ENCODE measurements at places on chromosomes 12 and 14.

DNA sequence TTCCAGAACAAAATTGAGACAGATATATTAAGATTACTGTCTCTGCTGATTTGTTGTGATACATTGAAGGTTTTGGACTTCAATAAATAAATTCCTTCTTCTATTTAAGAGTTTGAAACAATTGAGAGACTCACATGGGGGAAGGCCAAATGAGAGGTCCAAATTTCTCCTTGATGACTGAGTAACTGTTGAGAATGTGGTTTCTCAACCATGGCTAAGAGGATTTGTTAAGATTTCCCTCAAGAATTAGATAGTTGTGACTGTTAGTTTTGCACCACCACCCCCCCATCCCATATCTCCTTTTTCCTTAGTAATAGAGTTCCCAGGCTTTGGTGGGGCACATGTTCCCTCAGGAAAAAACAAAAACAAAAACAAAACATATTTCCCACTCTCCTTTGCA lies 47.7 kb upstream of the IGF1 start:
- DNase-seq, result no peak

DNA sequence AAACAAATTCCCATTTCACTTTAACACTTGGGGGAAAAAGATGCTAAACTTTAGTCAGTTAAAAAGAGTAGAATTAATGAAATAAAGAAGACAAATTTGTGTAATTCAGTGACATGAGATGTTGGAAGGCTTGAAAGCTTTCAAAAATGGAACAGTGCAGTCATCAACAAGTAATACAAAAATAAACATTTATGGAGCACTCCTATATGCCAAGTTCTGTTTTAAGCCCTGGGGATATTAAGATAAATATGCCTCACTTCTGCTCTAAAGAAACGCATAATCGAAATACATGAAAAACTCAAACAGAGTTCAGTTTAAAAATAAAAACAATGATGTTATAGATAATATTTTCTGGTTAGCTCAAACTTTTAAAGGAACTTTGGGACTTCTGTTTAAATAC lies 93.0 kb downstream of the KCNH5 start:
- DNase-seq, result no peak

DNA sequence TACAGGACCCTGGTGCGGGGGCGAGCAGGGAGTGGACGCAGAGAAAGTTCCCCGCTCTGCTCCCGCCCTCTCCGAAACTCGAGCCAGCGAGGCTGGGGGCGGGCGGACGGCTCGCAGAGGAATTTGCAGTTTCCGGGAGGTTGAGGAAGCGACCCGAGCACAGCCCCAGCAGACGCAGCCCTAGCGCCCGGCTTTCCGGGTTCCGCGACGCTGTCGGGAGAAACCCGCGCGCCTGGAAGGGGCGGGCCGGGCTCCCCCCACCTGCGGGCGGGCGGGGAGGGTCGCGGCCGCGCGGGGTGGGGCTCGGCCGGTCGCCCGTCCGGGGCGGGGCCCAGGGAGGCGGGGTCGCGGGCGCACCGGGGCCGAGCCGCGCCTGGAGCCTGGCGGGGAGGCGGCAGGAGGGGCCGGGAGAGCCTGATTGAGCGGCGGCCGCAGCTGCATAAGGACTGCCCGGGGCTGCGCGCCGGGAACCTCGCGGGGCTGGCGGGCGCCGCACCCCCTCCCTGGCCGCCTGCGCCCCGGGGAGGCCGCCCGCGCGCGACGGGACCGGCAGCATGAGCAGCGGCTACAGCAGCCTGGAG lies at the start of gene RASSF3:
RASSF3 (plus strand) TSS at position 417 of the 581 bp plus-strand sequence; CDS start at position 555, 138 bp downstream.
- DNase-seq, result peak; percentile 89

DNA sequence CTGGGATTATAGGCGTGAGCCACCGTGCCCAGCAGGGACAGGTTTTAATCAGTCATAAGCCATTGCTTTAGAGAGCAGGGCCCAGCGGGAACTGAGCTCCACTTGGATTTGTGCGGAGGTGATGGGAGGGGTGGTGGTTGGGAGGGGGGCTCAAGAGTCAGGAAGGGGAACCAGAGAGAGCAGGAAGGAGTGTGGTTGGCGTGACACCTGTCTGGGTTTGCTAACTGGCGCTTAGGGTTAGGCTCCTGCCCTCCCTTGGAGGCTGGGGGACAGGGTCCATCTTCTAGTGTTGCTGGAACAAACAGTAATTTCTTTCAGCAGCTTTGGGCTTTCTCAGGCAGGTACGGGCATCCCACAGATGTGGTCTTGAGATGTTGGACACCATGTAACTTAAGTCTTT lies 7.5 kb upstream of the ALDH2 start:
- DNase-seq, result no peak

DNA sequence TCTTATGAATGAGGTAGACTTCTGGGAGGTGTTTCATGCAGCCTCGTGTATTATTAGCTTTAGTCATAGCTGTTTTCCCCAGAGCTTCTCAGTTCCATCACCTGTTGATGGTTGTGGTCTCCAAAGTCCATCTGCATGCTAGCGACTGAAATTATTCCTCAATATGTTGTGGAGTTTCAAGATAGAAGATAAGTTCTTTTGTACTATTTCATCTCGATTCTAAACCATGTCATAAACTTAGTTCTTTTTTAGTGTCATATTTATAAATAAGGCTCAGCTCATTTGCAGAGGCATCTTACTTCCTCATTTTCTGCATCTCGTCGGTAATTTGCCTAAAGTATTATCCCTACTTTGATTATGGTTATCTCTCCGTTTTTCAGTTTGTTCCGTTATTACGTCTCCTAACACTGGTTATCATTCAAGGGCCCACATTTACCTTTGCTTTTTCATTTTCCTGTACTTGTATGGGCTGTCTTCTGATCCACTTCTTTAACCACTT lies 119.1 kb downstream of the ITPR2 start:
- DNase-seq, result no peak

- no peak for DNase-seq
Measured at GRCh38 chr12:111260732-111261131, 108.2 kb downstream of the PHETA1 start.

DNA sequence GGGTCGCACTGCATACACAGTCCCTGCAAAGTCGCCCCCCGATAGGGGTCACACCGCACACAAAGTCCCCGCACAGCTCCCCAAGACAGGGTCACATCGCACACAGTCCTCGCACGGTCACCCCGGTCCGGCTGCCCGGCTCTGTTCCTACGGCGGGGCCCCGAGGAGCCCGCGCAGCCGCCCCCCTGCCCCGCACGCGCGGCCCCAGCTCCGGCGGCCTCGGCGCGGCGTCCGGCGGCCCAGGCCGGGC lies 300 bp downstream of the SSH1 start:
- DNase-seq, result no peak

- DNase-seq, result no peak
Measured at GRCh38 chr14:30277268-30277667, 281.7 kb upstream of the G2E3 start.

- no peak for DNase-seq
Measured at GRCh38 chr12:3277306-3277943, 200.2 kb downstream of the TSPAN9 start.

DNA sequence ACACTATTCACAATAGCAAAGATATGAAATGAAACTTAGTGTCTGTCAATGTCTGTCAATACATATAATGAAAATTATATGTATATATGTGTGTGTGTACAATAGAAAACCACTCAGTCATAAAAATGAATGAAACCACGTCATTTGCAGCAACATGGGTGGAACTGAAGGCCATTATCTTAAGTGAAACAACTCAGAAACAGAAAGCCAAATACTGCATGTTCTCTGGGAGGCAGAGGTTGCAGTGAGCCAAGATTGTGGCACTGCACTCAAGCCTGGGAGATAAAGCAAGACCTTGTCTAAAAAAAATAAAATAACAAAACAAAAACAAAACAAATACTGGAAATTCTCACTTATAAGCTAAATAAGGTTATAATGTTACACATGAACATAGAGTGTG lies 16.7 kb upstream of the E2F7 start:
- DNase-seq, result no peak

DNA sequence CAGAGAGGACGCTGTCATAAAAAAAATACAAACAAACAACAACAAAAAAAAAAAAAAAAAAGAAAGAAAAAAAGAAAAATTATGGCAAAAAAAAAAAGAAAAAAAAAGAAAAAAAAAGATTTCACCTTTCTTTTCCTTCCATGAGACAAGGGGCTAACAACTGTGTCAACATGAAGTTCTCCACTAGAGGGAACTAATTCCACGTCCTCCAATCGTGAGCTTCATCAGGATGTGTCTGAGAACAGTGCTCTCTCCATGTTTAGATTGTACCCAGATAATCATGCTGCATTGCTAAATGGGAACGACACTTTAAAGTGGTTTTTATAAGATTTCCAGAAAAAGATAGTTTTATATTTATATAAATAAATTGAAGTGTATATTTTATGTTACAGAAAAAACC lies 96.2 kb upstream of the PTPRB start:
- peak; percentile 53 for DNase-seq

GRCh38 chr14:23361763-23362162 lies 3.2 kb downstream of the EFS start:
- no peak for DNase-seq

- DNase-seq, result no peak
Measured at GRCh38 chr14:80260645-80261044, 49.3 kb upstream of the DIO2 start.

DNA sequence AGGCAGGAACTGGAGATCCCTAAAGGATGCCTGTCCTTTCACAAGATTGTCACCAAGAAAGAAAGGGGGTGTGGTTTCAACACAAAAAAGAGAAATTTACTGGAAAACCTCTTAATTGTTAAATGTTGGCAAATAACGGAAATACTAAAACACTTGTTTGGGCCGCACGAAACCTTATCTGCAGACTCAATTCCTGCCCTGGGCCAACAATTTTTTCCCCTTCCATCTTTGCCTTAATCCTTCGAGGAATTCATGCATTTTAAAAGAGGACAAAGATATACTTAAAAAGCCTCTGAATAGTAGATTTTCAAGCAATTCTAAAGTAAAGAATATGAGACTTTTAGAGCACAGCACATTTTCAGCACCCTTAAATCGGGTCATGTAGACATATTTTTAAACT lies 366.2 kb downstream of the DUSP6 start:
- DNase-seq, result no peak

GRCh38 chr14:48943913-48944312 lies 642.3 kb downstream of the RPS29 start:
- no peak for DNase-seq

GRCh38 chr12:48817873-48818830 lies at the start of gene CACNB3:
Gene CACNB3 (plus strand): TSS chr12:48818496. CDS start chr12:48818930, 434 bp downstream.
- DNase-seq, result peak; percentile 74

DNA sequence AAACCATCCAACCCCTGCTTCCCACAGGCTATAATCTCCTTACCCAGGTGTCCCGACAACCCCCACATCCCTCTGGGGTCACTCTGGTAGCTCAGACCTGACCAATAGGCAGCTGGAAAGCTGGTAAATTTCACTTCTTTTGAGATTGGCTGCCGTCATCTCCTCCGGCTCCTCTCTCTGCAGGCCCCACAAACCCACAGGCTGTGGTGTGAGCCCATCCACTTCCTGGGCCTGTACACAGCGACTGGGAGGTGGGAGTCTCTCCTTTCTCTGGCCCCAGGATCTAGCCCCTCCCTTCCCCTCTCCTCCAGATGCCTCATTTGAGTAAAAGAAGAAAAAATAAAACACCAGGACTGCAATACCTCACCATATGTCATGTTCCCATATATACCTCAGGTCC lies 709 bp downstream of the INHBC start:
- no peak for DNase-seq

Data from activated CD4-positive, alpha-beta T cell treated with anti-CD3 and anti-CD28 coated beads, Interleukin-2, Interleukin-6, amounts not matched to agents 100 ng/mL and 50 ng/mL, durations not matched to agents 16 hours and 8 hours (primary cell).